ENCODE measurements at places on chromosomes 7 and 10.

- H3K36me3 ChIP-seq, result no peaks in the 10 kb centered on the region
- no peak overlapping the region for H3K27ac ChIP-seq
- no peak for DNase-seq
- no peaks in the 10 kb centered on the region for H3K27me3 ChIP-seq
These were observed 26.0 kb upstream of the ZNF32 start for GRCh38 chr10:43674553-43675210.

DNA sequence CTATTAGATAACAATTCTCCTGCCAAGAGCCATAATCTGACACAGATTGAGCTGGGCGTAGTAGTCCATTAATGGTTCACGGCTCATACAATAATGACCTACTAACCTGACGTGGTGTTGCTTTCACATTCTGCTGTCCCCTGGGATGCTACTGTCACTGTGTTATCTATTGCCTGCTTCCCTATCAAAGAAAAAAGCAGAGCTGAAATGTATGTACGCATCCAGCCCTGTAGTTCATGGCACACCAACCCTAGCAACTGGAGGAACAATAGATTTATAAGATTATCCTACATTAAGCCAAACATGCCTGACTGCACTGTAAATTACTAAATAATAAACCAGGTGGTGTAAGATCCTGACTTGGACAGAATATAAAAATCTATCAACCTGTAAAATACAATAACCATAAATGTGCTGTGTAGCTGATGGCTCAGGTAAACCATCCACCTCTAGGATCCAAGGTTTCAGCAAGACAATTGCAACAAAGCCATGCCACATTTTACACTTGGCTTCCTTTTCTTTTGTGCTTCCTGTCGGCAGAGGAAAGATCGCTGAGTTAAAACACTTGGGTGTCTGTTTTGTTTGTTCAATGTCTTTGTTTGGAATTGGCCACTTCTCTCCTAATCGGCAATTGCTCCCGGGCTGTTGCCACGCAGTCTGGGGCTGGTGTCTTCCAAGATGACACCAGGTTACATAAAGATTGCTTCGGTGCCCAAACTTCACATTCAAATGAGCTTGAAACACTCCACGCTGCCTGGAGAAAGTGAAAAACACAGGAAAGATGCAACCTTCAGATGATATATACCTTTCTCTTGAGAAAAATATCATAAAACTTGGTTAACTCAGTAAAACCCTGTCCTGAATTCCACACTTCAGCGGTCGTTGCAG is 143.9 kb upstream of the MGMT start:
- no peak overlapping the region for H3K4me3 ChIP-seq
- no peaks in the 10 kb centered on the region for H3K36me3 ChIP-seq
- no peak for DNase-seq
- H3K27ac ChIP-seq, result no peak overlapping the region
- H3K27me3 ChIP-seq, result no peaks in the 10 kb centered on the region

- DNase-seq, result no peak
- no peak overlapping the region for H3K27ac ChIP-seq
- H3K4me1 ChIP-seq, result no peaks in the 10 kb centered on the region
- no peaks in the 10 kb centered on the region for H3K27me3 ChIP-seq
- no peak overlapping the region for H3K4me3 ChIP-seq
These were observed 27.8 kb upstream of the FOXL3 start for GRCh38 chr7:262251-262572.

DNA sequence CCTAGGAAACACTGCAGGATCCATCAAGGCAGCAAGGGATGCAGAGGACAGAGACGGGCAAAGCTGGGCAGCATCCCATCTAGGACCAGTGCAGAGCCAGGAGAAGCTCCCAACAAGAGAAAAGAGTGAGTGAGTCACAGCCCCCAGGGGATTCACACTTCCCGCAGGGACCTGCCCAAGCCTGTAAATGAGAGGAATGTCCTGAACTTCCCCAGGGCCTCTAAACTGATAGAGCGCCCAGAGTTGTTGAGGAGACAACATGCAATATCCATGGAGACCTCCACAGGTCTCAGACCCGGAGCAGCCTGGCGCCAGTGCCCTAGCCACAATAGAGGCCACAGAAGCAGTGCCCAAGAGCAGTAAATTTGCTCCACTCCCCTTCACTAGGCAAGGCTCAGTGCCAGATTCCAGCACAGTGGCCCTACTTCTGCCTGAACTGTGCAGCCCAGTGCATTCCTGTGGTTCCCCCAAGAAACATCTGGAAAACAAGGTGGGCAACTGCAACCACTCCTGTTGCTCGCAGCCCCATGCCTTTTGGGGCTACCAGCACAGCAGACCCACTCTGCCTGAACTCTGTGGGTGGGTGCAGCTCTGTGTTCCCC is 567.5 kb downstream of the POM121L12 start:
- H3K4me1 ChIP-seq, result no peaks in the 10 kb centered on the region
- no peak overlapping the region for H3K27ac ChIP-seq
- no peaks in the 10 kb centered on the region for H3K27me3 ChIP-seq
- no peak for DNase-seq

DNA sequence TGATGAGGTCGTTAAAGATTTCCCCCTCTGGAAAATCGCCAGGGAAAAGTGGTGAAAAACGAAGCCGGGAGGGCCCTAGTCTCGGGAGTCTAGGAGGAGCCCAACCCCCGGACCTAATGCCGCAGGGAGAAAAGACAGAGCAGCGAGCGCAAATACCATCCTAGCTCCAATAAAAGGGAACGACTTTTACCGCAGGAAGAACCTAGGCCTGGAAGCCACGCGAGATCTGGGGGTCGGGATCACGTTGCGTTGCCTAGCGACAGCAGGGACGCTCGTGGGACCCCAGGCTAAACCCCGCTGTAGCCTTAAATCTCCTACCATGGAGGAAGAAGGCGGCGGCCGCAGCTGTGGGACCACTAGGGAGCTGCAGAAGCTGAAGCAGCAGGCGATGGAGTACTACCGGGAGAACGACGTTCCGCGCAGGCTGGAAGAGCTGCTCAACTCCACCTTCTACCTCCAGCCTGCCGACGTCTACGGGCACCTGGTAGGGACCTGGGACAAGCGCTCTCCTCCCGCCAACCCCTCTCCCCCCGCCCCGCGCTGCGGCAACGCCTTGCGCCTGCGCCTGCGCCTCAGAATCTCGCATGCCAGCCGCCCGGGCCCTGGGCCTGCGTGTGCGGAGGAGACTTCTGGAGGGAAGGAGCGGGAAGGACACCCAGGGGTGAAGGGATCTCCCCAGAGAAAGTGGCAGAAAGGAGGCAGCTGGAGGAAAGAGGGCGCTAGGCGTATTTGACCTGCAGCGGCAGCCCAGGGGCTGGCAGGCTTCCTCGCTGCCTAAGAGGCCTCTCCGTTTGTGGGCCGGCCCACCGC is at the start of gene ENO4:
ENO4 (plus strand) TSS at position 252 of the 810 bp plus-strand sequence; CDS start at position 320, 68 bp downstream.
- no peaks in the 10 kb centered on the region for H3K4me1 ChIP-seq
- DNase-seq, result peak; percentile 8
- H3K27ac ChIP-seq, result no peak within 1 kb of the TSS
- H3K27me3 ChIP-seq, result no peaks in the 10 kb centered on the region
- peak within 1 kb of the TSS; percentile 16 for H3K4me3 ChIP-seq

- H3K4me1 ChIP-seq, result no peaks in the 10 kb centered on the region
- H3K27ac ChIP-seq, result no peak overlapping the region
- H3K36me3 ChIP-seq, result no peaks in the 10 kb centered on the region
- H3K4me3 ChIP-seq, result no peak overlapping the region
These were observed 73.7 kb downstream of the PRR15 start for GRCh38 chr7:29637374-29637773.

- H3K4me1 ChIP-seq, result no peaks in the 10 kb centered on the region
- H3K4me3 ChIP-seq, result no peak overlapping the region
- H3K27me3 ChIP-seq, result no peaks in the 10 kb centered on the region
- no peak overlapping the region for H3K27ac ChIP-seq
- no peaks in the 10 kb centered on the region for H3K36me3 ChIP-seq
- no peak for DNase-seq
These were observed 5.8 kb upstream of the CYP2C18 start for GRCh38 chr10:94677691-94678090.

GRCh38 chr7:44769376-44769775 is 20.7 kb downstream of the ZMIZ2 start:
- H3K4me3 ChIP-seq, result no peak overlapping the region
- H3K36me3 ChIP-seq, result peaks cover 21% of the 10 kb centered on the region
- H3K27me3 ChIP-seq, result no peaks in the 10 kb centered on the region

- H3K27me3 ChIP-seq, result no peaks in the 10 kb centered on the region
- H3K36me3 ChIP-seq, result no peaks in the 10 kb centered on the region
- no peaks in the 10 kb centered on the region for H3K4me1 ChIP-seq
- no peak overlapping the region for H3K4me3 ChIP-seq
- DNase-seq, result no peak
These were observed 833.5 kb downstream of the XPNPEP1 start for GRCh38 chr10:109089779-109090178.

- H3K27me3 ChIP-seq, result no peaks in the 10 kb centered on the region
- no peak overlapping the region for H3K27ac ChIP-seq
- no peaks in the 10 kb centered on the region for H3K4me1 ChIP-seq
- DNase-seq, result no peak
- H3K36me3 ChIP-seq, result no peaks in the 10 kb centered on the region
- H3K4me3 ChIP-seq, result no peak overlapping the region
These were observed 98.1 kb downstream of the PARD3 start for GRCh38 chr10:34716958-34717357.

DNA sequence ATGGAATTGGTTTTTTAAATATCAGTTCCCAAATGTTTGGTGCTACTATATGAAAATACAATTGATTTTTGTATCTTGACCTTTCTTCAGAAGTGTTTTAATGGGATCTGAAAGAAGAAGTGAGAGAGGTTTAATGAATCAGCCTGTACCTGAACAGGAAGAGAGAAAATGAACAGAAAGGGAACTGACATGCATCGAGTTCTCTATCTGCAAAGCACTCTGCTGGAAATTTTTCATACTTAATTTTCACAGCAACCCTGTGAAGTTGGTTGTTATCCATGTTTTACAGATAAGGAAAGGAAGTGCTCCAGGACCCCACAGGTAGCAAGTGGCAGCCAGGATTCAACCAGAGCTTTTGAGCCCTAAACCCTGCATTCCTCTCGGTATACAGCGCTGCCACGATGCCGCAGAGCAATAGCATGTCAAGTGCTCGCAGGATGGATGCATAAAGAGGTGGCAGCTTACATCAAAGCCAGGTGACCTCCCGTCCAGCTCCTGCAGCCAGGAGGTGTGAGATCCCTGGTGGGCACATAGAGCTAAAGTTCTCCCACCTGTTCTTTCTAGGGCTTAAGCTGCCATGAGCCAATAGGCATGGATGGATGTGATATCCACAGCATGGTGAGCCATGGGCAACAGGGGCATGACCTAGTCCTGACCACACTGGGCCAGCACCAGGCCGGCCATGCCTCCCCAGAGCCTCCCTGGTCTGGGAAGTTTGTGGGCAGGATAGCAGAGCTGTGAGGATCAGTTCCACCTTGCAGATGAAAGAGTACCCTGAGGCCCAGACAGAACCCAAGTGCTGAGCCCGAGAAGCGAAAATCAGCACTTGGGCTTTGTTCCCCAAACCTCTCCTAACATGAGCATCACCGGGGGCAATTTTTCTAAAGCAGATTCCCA is 57.2 kb downstream of the CALML3 start:
- no peaks in the 10 kb centered on the region for H3K27me3 ChIP-seq
- no peaks in the 10 kb centered on the region for H3K4me1 ChIP-seq
- H3K27ac ChIP-seq, result no peak overlapping the region
- H3K36me3 ChIP-seq, result no peaks in the 10 kb centered on the region

- no peaks in the 10 kb centered on the region for H3K4me1 ChIP-seq
- no peaks in the 10 kb centered on the region for H3K27me3 ChIP-seq
- no peaks in the 10 kb centered on the region for H3K36me3 ChIP-seq
- no peak overlapping the region for H3K27ac ChIP-seq
These were observed 54.4 kb downstream of the MTPAP start for GRCh38 chr10:30294476-30295240.

DNA sequence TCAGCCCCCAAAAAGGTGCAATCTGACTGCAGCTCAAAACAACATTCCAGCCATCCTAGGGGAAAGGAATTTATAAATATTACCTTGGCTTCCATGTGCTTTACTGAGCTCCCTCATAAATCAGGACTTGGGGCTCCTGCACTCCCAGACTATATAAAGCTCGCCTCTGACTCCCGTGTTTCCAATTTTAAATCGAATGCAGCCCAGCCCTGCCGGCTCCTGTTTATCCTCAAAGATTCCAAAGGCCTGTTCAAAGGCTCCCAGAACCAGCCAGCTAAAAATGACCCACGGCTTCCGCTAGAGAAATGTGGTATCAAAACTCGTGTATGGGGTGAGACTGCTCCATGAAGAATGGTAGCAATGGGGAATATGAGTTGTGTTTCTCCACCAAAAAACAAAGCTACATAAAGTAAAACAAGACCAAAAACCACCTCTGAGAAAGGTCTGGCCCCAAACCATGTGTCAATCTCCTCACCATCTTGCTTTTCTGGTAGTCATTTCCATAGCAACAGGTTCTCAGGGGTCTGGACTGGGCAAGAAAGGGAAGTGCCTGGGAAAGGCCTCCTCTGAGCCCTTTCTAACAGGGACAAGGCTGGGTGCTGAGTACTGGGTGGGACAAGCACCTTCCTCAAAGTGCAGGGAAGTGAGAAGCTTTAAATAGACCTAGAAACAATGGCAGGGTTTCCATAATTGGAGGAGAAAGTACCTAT is 5.1 kb downstream of the CALML3 start:
- no peak overlapping the region for H3K4me3 ChIP-seq
- DNase-seq, result no peak
- no peaks in the 10 kb centered on the region for H3K36me3 ChIP-seq
- no peak overlapping the region for H3K27ac ChIP-seq

DNA sequence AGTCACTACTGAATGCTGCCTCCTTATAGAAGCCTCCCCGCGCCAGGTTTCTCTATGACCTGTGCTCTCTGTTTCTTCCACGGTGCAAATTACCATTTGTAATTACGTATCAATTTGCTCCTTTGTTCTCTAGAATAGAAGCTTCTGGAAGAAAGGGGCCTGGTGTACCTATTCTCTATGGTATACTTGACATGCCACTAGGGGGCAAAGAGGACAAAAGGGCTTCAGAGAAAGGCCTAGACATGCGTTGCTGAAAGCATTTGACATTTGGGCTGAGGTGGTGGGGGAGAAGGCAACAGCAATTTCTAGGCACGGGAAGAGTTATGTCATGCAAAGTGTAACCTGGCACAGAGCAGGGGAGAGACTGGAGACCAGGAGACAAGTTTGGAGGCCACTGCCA is 148.7 kb downstream of the WDR11 start:
- no peak for DNase-seq
- H3K27me3 ChIP-seq, result no peaks in the 10 kb centered on the region
- H3K27ac ChIP-seq, result no peak overlapping the region
- no peak overlapping the region for H3K4me3 ChIP-seq
- no peaks in the 10 kb centered on the region for H3K36me3 ChIP-seq

DNA sequence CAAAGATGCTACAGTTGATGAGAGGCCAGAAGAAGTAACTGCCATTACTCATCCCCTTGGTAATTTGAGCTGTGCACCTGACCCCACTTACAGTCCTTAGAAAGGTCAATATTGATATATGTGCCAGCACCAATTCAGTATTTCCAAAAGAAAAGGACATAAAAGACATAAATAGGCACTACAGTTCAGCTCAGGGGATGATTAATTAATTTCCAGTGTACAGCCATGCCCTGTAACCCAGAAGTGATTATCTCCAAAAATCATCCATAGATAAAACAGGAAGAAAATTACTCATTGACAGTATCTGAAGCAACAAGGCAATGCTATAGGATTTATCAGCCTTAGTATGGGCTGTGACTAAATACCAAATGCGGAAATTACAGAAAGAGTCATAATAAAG is 82.4 kb downstream of the PHYHIPL start:
- no peaks in the 10 kb centered on the region for H3K36me3 ChIP-seq
- H3K4me1 ChIP-seq, result no peaks in the 10 kb centered on the region
- DNase-seq, result no peak
- H3K27ac ChIP-seq, result no peak overlapping the region
- no peak overlapping the region for H3K4me3 ChIP-seq
- no peaks in the 10 kb centered on the region for H3K27me3 ChIP-seq
